ENCODE measurements at places on chromosomes 3 and 15. TPM values are rescaled to one million over a fixed set of nuclear protein-coding genes. Genes with fewer than 3 reads are reported as not detected.

GRCh38 chr3:137012097-137012501 lies 54.3 kb downstream of the IL20RB start:
- DNase-seq, result no peak
- no peak overlapping the region for H3K27ac ChIP-seq
- H3K4me3 ChIP-seq, result no peak overlapping the region
- no peaks in the 10 kb centered on the region for H3K27me3 ChIP-seq
- H3K4me1 ChIP-seq, result 0 out of 2 replicates have a peak, but pooled peaks cover 3% of the 10 kb centered on the region

DNA sequence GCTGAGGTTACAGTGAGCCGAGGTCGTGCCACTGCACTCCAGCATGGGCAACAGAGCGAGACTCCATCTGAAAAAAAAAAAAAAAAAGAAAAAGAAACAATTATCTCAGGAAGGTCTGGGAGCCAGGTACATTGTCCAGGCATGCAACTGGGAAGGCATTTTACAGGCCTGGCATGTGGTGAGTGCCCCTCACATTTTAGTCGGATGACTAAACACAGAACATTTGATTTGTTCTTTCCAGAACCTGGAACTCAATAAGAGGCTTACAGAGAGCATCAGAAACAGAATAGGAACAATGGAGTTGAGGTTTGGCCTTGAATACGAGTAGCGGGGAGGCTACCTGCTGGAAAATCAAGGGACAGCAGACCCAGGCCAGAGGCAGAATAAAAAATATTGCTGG lies 33.7 kb upstream of the IGF1R start:
- DNase-seq, result no peak
- H3K27me3 ChIP-seq, result no peaks in the 10 kb centered on the region
- no peak overlapping the region for H3K4me3 ChIP-seq
- no peak overlapping the region for H3K27ac ChIP-seq
- peaks cover 1% of the 10 kb centered on the region for H3K4me1 ChIP-seq
- H3K36me3 ChIP-seq, result no peaks in the 10 kb centered on the region

DNA sequence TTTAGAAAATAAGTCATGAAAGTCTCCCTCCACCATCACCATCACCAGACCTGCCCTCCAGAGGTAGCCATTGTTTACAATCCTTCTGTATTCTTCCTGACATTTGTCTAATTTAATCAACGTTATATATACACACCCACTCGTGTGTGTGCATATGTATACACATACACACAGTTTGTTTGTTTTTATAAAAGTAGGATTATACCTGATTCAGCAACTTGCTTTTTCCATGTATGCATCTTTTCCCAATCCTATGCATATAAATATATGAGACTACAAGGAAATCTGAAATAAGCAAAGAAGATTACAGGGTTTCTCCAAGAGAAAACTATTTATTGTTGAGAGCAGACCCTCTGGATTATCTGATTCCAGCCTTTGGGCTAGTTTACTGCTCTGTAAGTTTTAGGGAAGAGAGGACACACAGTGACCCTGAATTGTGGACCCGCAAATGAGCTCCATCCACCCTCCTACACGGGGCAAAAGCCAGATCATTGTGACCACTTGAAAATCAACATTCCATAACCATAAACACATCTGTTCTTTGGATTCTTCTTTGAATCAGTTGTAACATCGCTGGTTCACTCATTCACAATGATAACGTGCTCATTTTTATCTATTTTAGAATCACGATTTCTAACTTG lies 104.3 kb downstream of the CPN2 start:
- H3K27me3 ChIP-seq, result no peaks in the 10 kb centered on the region
- no peaks in the 10 kb centered on the region for H3K36me3 ChIP-seq

DNA sequence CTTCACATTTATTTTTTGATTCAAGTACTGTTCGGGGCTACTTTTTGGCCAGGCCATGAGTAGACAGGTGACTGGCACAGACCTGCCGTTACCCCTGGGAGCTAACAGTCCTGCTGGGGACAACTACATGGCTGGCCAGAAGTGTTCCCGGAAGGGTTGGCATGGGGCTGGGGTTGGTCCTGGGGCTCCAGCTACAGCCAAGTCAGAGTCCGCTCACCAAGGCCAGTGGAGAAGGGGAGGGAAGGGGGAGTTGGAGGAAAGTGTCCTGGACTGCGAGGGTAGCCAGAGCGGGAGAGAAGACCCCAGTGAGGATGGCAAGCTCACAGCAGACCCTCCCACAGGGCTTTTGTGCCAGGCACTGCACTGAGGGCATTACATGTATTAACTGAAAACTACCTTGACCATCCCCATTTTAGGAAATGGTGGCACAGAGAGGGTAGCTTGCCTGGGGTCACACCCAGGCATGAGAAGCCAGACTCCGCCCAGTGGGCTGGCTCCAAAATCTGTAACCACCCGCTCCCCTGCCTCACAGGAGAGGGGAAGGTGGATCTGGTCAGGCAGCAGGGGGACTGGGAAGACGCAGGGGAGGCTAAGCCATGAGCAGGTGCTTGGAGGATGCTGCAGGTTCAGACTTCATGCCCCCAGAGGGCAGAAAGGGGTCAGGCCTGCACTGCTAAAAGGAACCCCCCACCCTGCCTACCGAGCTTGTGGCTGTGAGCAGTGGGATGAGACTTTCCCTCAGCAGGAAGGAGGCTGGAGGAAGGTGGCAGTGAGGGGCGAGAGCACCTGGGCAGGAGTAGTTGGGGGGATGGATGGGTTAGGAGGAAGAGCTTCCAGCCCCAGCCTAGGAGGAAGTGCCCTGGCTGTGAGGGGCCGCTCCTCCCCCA lies 38.3 kb upstream of the ESYT3 start:
- DNase-seq, result no peak
- H3K4me1 ChIP-seq, result peaks cover 29% of the 10 kb centered on the region
- H3K36me3 ChIP-seq, result no peaks in the 10 kb centered on the region
- H3K4me3 ChIP-seq, result no peak overlapping the region
- peak overlapping the region; percentile 31 for H3K27ac ChIP-seq

DNA sequence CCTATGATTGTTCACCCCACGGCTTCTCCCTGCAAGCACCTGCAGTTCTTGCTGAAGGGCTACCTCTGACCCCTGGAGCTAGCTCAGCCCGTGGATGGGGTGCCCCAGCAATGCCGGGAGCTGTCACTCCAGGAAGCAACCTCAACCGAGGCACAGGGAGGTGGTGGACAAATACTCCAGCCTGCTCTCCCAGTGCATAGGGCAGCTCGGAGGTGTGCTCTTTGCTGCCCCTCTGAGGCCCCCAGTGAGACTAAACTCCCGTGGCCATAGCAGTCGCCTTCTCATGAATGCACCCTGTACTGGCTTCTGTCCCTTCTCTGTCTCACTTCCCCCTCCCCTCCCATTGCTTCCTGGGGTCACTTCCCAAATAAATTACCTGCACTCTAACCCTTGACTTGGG lies 48.5 kb downstream of the LINGO1 start:
- peak; percentile 36 for DNase-seq
- no peaks in the 10 kb centered on the region for H3K27me3 ChIP-seq
- no peak overlapping the region for H3K4me3 ChIP-seq
- H3K27ac ChIP-seq, result no peak overlapping the region
- H3K36me3 ChIP-seq, result no peaks in the 10 kb centered on the region
- no peaks in the 10 kb centered on the region for H3K4me1 ChIP-seq

DNA sequence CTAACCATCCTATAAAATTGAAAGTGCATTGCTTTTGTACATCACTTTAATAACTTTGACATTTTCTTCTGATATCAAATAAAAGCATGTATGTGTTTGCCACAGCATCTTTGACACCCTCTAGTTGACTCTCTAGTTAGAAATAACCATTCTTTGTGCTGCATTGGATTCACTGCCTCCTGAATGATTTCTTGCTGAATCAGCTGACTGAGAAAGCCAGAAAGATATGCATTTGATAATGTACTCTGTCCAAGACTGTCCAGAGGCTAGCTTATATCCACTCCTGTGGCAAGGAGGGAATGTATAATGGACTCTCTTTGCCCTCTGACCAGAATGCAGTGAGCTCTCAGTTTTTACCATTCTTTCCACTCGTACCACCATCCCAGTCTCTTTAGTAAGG lies 6.2 kb downstream of the RAB11A start:
- H3K27me3 ChIP-seq, result no peaks in the 10 kb centered on the region
- H3K4me1 ChIP-seq, result no peaks in the 10 kb centered on the region
- no peak for DNase-seq
- no peak overlapping the region for H3K4me3 ChIP-seq
- no peaks in the 10 kb centered on the region for H3K36me3 ChIP-seq

GRCh38 chr15:68353421-68354135 lies 76.0 kb downstream of the FEM1B start:
- H3K4me3 ChIP-seq, result no peak overlapping the region
- H3K4me1 ChIP-seq, result no peaks in the 10 kb centered on the region
- DNase-seq, result no peak
- no peaks in the 10 kb centered on the region for H3K36me3 ChIP-seq
- no peaks in the 10 kb centered on the region for H3K27me3 ChIP-seq

GRCh38 chr15:27623560-27624305 lies 475.4 kb downstream of the OCA2 start:
- no peaks in the 10 kb centered on the region for H3K4me1 ChIP-seq
- no peaks in the 10 kb centered on the region for H3K36me3 ChIP-seq
- no peak overlapping the region for H3K27ac ChIP-seq
- no peaks in the 10 kb centered on the region for H3K27me3 ChIP-seq
- no peak overlapping the region for H3K4me3 ChIP-seq
- no peak for DNase-seq

GRCh38 chr15:61092361-61093157 lies 136.5 kb downstream of the RORA start:
- peaks cover 6% of the 10 kb centered on the region for H3K4me1 ChIP-seq
- no peak overlapping the region for H3K27ac ChIP-seq
- H3K4me3 ChIP-seq, result no peak overlapping the region
- no peaks in the 10 kb centered on the region for H3K36me3 ChIP-seq
- no peaks in the 10 kb centered on the region for H3K27me3 ChIP-seq

The FETUB gene
- 0.30 TPM for total RNA-seq

The RYR3 gene
- not detected for total RNA-seq

The GOLGA6L4 gene
- 1.4 TPM for total RNA-seq

The ANKDD1A gene
- total RNA-seq, result 1.3 TPM

The APBA2 gene
- not detected for total RNA-seq

The HTR3E gene
- total RNA-seq, result not detected

The ANKUB1 gene
- not detected for total RNA-seq
